Sciatic nerve (tissue), 2 donors: ENCODE measurements at places on chromosomes 3 and 15. TPM values are rescaled to one million over a fixed set of nuclear protein-coding genes. Genes with fewer than 3 reads are reported as not detected.

RPL22L1 gene
- 41.5 TPM for total RNA-seq

LRTM1 gene
- not detected for total RNA-seq

PLAAT1 gene
- total RNA-seq: 0.98 TPM

RTP1 gene
- not detected for total RNA-seq

EPM2AIP1 gene
- 30.6 TPM for total RNA-seq

CDCP1 gene
- total RNA-seq: 1.8 TPM

CRELD1 gene
- 36.5 TPM for total RNA-seq

BLM gene
- total RNA-seq: 0.85 TPM

DHFR2 gene
- 11.5 TPM for total RNA-seq

STARD5 gene
- total RNA-seq: 6.1 TPM

- no peak for DNase-seq
Observed at GRCh38 chr3:37114251-37115145, 59.9 kb downstream of the LRRFIP2 start.

DNA sequence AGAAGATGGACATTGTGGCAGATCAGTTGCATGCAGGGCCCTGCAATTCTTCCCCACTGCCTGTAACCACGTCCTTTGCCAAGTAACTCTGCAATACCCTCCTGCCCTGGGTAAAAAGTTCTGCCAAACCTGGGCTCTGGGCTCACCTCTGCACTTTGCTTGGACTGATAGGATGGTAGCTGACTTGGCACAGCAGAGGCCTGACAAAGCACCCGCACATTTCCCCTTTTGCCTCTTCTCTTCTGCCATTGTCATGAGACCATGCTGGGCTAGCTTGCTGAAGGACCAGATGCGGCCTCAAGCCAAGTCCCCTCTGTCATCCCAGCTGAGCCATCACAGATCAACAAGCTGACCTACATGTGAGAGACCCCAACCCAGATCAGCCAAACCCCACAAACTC, 122.4 kb downstream of the SMAD6 start:
- peak; percentile 37 for DNase-seq

GRCh38 chr3:123840961-123841360, 43.2 kb downstream of the MYLK start:
- no peak for DNase-seq

GRCh38 chr3:74642876-74643275, 28.4 kb upstream of the CNTN3 start:
- no peak for DNase-seq

- DNase-seq: no peak
Observed at GRCh38 chr3:148924562-148924961, 59.5 kb downstream of the CPA3 start.

DNA sequence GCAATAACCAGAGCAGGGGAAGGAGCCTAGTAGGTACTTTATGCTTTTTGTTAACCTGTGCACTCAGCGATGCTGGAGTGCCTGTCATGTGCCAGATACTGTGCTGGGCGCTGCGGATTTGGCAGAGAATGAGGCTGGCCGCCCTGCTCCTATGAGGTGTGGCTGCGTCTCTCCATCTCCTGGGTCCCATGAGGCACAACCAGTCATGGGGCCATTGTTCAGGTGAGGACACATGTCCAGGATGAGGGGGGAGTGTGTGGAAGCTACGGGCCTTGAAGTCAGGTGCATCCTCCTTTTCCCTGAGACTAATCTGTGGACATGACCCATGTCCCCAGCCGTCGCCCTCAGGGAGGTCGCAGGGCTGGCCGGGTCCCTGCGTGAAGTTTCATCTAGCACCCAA, 963 bp upstream of the TXNRD3 start:
- no peak for DNase-seq

GRCh38 chr3:36443028-36443686, 62.9 kb downstream of the STAC start:
- DNase-seq: no peak

DNA sequence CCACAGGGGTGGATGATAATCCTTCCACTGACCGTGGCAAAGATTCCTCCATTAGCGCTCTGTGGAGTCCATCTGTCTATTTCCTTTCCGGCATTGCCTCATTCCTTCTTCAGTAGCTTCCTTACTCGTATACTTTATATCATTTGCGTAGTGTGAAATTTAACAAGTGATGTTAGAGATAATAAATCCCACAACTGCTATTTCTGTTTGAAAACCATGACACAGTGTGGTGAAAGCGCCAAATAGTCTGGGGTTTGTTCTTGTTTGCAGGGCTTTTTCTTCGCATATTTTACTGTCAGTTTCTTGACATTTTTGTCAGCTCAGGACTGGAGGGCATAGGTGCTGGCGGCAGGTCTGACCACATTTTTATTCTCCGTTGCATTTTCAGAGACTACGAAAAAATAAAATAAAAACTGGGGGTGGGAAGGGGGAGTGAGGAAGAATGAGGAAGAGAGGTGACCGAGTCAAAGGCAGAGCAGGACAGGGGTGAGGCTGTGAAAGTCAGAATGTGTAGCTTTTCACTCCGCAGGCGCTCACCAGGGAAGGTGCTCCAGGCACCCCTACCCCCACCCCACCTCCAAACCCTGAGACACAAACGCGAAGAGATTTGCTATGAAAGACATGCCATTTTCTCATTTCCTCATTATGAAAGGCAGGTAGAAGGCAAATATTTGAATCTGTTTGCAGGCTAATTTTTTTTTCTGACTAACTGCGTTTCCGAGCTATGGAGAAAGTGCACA, 965.0 kb downstream of the MCTP2 start:
- DNase-seq: no peak

DNA sequence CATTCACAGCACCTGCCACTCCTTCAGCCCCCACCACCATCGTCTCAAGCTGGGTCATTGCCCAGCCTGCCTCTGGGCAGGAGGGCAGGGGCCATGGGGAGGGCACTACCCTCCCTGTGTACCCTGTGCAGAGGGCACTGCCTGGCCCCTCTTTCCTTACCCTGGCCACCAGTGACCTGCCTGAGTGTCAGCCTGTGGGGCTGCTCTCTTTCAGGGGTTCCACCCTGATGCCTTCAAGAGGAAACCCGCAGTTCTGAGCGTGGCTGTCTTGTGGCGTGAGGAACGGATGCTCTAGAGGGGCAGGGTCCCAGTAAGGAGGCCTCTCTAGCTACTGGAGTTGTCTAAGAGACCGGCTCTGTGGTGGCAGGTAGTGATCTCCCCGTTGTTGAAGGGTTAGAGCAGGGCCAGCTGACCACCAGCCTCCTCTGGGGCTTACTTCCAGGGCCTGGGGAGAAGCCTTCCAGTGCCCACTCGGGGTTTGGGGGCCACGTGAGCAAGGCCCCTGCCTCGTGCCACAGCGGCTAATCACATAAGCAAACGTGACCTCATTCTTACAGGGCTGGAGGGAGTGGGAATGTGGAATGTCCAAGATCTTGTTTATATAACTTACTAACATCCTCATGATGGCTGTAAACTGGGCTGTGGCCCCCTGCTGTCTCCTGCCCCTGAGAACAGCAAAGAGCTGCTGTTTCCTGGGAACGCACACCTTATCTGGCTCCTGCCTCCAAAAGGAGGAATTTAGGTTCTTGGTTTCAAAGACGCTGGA, 31.4 kb upstream of the SEC13 start:
- DNase-seq: no peak

- no peak for DNase-seq
Observed at GRCh38 chr15:71187078-71187477, 71.8 kb downstream of the THSD4 start.

- DNase-seq: no peak
Observed at GRCh38 chr3:71659864-71660591, 65.2 kb downstream of the EIF4E3 start.

DNA sequence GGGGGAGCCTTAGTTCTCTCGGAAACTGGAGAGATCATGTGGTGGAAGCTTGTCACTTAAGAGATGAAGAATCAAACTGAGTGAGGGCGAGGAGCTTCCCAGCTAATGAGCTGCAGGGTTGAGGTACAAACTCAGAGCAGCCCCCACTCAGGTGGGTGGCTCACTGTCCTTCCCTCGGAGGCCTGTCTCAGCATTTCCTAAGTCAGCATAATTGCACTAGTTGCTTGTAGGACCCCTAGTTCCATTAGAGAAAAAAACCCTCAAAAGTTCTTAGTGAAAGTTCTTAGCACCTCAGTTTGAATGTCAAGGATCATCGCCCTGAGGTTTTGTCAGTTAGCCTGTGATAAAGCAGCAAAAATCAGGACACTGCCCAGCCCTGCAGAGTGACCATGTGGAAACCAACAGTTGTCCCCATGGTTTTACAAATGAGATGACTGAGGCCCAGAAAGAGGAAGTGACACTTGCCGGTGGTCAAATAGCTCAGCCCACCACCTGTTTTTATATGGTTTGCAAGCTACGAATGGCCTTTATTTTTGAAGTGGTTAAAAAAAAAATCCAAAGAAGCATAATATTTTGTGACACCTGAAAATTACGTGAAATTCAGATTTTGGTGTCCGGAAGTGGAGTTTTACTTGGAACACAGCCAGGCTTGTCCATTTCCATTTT, 11.9 kb downstream of the SMAD6 start:
- no peak for DNase-seq

DNA sequence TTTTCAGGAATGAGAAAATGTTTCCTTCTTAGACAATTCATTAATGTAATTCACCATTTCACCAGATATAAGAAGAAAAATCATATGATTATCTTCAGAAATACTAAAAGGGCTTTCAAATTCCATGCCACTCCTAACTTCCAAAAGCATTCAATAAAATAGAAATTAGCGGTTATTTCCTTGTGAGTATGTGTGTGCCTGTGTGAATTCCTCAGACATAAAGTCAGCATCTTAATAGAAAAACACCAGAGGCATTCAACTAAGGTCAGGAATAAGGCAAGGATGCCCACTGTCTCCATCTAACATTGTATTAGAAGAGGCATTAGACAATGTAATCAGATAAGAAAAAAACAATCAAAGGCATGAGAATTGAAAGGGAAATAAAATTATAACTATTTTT, 88.4 kb downstream of the PLCH1 start:
- no peak for DNase-seq

- DNase-seq: peak; percentile 51
Observed at GRCh38 chr3:126418661-126419131, 24.0 kb downstream of the CFAP100 start.

DNA sequence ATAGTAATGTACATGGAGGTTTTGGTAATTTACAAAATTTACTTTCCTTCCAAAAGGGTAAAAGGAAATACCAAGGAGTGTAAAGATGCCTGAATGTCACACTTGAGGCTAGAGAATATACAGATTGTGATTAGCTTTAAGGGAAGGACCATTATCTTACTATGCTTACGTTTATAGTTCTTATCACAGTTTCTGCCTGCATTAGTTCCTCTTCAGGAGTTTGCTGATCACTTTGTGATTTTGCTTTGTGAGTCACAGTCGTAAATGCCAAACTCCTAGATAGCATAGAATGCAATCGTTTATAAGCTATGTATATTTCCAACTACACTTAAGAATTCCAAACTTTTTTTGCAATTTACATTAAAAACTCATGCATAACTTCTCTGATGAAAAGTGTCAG, 1034.6 kb downstream of the DIPK2A start:
- DNase-seq: no peak

DNA sequence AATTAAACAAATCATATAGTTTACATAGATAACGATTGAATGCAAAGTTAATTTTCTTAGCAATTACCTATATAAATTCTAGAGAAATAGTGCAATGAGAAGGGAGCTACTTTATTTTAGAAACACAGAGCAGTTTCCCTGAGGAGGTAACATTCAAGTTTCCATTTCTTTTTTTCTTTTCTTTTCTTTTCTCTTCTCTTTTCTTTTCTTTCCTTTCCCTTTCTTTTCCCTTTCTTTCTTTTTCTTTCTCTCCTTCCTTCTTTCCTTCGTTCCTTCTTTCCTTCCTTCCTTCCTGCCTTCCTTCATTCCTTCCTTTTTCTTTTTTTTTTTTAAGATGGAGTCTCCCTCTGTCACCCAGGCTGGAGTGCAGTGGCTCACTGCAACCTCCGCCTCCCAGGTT, 417.3 kb downstream of the NLGN1 start:
- no peak for DNase-seq

- no peak for DNase-seq
Observed at GRCh38 chr15:78003539-78004008, 73.9 kb downstream of the TBC1D2B start.

DNA sequence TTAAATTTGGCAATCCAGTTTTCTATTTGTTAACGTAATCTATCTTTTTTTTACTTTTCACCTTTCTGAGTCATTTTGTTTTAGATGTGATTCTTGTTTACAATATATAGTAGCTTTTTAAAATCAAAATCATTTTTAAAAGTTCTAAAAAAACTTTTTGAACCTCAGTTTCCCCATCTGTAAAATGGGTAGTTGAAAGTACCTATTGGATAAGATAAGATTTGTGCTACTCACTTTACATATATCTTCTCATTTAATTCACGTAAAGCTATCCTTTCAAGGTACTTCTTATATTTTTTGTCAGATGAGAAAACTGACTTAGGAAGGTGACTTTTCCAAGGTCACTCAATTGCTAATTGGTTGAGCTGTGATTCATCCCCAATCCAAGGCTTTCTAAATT, 153.2 kb downstream of the EEFSEC start:
- no peak for DNase-seq

DNA sequence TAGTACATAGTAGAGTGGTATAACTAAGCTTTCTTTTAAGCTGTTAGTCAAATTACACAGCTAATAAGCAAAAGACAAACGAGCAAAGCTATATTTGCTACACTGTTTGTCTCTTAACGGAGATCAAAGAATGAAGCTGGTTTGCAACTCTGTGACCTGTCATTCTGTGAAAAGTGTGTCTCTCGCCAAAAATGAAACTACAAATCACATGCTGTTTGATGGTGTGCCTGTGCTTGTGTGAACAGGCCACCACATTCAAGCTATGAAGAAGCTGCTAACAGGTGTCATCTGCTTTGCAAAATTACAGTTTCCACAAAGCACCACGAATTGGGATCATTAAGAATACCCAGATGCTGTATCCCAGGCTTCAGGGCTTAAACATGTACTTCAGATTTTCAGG, 667.8 kb upstream of the NAALADL2 start:
- no peak for DNase-seq

DNA sequence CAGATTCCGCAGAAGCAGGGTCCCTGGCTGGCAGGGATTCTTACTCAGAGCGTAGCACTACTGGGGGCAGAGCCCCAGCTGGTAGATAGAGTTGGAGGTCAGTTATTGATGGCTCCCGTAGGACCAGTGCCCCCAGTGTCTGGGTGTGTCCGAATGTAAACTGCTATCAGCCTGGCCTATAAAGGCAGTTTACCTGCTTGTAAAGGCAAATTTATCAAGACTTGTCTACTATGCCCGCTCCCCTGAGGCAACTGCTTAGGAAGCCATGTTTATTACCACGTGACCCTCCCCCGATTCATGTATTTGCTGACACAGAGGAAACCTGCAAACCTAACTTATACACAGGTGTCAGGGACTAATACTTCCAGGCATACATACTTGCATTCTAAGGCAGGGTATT, 607 bp upstream of the PPP1R14D start:
- no peak for DNase-seq

- DNase-seq: peak; percentile 90
Observed at GRCh38 chr15:20340931-20341661, 200.5 kb downstream of the GOLGA6L6 start.
